ENCODE measurements at places on chromosomes 5 and 9.

GRCh38 chr9:99560561-99560960, 261.1 kb upstream of the NR4A3 start:
- no peak for DNase-seq

DNA sequence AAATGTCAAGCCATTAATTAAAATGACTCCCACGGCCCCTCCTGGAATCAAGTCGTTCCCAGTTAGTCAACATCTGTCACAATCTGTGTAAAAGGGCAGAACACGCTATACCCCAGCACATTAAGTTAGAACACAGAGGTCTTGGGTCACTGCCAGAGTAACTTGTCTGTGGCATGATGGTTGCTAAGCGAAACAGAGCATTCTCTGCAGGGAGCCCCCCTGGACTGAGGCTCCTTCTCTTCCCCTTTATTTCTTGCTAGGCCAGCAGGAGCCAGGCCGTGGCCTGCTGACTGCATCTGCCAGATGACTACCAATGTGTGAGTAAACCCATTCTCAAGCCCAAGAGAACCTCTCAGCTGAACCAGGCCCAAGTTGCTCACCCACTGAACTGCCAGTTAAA, 51.9 kb upstream of the ZBED3 start:
- DNase-seq = no peak

DNA sequence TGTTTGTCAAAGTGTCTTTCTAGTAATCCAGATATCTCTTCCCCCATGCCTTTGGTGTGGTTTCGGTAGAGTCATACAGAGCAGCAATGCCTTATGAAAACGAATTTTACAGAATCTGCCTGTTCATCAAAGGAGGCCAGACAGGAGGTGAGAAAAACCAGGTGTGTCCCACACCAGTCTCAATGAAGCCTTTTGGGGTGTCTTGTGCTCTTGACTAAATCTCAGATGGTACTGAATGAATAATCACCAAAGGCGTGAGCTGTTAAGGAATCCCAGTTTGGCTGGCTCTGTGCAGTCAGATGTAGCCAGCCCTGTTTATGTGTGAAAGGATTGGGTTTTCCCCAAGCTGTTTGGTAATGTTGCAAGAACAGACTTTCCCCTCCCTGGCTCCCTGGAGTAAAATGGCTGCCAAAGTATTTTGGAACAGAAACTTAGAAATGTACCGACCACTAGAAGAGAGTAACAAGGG, 70.8 kb upstream of the CDKN2B start:
- no peak for DNase-seq

- DNase-seq = no peak
These were observed 1046.2 kb upstream of the DMAC1 start for GRCh38 chr9:8845808-8846207.

GRCh38 chr9:120914953-120915352, 11.6 kb downstream of the TRAF1 start:
- no peak for DNase-seq

- no peak for DNase-seq
These were observed 1.5 kb downstream of the RASGRF2 start for GRCh38 chr5:80961376-80962281.

GRCh38 chr9:91711755-91712601, 238.1 kb downstream of the ROR2 start:
- peak; percentile 11 for DNase-seq

DNA sequence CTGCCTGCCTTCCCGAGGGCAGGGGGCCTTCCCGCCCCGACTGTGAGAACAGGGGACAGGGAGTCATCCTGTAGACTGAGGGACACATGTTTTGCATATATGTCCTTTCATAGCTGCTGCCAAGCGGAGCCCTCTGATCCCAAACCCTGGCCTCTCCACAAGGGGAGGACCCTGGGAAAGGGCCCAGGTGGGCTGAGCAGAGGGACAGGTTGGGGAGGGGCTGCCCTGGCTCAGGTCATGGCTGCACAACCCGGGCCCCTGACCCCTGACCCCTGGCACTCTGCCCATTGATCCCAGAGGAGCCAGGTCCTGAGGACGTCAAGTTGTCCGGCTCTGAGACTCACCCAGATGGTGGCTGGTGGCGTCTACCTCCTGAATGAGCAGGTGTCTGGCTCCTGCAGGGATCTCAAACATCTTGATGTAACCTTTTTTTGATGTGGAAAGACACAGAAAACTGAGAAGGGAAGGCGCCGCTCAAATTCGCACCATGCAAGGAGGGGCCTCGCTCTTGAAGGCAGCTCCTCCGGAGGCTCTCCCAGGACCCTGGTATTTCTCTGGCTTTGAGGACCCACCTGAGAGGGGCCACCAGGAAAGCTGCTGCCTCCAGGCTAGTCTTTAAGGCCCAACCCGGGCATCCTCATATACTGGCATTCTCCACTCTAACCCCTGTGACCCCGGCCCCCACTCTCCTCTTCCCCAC, 71.9 kb downstream of the ZNF354C start:
- DNase-seq = no peak

- no peak for DNase-seq
These were observed 87.5 kb upstream of the RANBP3L start for GRCh38 chr5:36389245-36389644.

DNA sequence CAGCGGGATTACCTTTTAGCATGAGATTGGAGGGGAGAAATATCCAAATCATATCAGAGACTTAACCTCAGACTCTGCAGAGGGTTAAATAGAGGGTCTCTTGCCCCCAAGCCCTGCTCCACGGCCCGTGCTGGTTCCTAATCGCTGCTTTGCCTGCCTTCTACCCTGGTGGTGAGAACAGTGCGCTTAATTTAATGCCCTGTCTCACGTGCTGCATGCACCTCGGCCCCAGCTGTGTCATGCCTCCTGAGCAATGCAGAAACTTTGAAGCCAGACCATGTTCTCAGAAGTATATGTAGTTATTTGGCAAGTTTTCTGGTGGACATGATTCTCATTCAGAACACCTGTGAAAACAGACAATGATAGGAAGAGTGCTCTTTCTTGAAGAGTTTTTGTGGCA, 1.4 kb downstream of the OTULIN start:
- no peak for DNase-seq

GRCh38 chr5:51386916-51387883, 4.0 kb downstream of the ISL1 start:
- DNase-seq = no peak

DNA sequence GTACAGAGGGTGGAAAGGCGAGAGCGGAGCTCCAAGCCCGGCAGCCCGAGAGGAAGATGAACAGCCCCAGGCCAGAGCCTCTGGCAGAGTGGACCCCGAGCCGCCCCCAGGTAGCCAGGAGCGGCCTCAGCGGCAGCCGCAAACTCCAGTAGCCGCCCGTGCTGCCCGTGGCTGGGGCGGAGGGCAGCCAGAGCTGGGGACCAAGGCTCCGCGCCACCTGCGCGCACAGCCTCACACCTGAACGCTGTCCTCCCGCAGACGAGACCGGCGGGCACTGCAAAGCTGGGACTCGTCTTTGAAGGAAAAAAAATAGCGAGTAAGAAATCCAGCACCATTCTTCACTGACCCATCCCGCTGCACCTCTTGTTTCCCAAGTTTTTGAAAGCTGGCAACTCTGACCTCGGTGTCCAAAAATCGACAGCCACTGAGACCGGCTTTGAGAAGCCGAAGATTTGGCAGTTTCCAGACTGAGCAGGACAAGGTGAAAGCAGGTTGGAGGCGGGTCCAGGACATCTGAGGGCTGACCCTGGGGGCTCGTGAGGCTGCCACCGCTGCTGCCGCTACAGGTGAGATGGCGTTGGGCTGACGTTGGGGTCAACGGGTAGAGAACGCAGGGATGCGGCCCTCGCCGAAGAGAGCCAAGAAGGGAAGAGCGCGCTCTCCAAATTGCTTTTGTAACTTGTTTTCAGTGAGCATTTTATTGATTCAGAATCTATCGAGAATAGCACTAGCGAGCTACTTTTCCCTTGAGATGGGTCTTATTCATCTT, at the start of gene PTGER4:
Gene PTGER4 (plus strand): TSS at position 3 of the 769 bp plus-strand sequence. CDS start 1,079 bp downstream, outside the sequence.
- DNase-seq = no peak
